AG08396 (cell line): ENCODE measurements at places on chromosomes 1 and 21.

- no peak for DNase-seq
These were observed 17.4 kb downstream of the KCNA10 start for GRCh38 chr1:110501488-110502132.

- no peak for DNase-seq
These were observed 319.8 kb upstream of the C1orf174 start for GRCh38 chr1:4219826-4220225.

- DNase-seq, result peak; percentile 5
These were observed 556.5 kb downstream of the PTBP2 start for GRCh38 chr1:97277891-97278654.

DNA sequence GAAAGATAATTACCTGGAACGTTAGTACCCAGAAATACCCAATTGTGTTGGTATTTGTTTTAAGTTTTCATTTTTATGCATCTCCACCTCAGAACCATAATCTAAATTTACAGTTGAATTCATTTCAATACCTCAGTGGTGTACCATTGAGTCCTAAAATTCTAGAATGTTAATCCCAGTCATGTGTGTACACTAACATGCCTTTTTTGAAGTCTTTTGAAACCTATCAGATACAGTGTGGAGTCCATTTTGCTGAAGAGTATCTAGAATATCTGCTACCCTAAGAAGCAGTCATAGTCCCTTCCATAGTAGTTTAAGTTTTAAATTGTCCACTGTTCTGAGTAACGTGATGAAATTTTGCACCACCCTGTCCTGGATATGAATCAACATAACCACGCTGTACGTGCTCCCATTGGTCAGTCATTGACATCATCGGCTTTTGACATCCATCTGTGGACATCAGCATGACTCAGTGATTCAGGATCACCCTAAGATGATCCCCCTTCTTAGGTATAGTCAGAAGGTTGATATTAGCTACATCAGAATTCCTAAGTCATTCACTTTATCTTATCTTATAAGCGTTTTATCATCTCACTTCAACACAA is 7.5 kb upstream of the ASH1L start:
- no peak for DNase-seq

- DNase-seq, result no peak
These were observed 85.9 kb upstream of the IVNS1ABP start for GRCh38 chr1:185402930-185403329.

DNA sequence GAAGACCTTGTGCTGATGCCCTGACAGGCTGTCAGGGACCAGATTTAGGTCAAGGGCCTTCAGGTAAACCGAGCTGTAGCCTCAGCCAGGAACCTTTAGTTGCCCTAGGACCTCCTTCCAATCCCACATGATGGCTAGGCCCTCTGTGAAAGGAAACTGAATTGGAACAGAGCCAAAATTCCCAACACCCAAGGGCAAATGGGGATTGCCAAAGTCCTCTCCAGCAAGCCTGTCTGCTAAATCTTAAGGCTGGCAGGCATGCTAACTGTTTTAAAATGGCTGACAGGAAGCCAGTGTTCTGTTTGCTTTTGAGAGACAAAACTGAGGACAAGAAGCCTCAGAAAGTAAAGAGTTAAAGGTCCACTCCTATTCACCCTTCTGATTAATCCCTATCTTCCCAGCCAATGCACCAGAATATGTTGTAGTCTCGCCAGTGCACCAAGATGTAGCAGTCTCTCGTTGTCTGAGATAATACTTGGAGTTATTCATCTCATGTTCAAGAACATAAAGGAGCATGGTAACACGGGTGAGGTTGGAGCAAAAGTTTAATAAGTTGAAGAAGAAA is 35.1 kb downstream of the MSTO1 start:
- no peak for DNase-seq

DNA sequence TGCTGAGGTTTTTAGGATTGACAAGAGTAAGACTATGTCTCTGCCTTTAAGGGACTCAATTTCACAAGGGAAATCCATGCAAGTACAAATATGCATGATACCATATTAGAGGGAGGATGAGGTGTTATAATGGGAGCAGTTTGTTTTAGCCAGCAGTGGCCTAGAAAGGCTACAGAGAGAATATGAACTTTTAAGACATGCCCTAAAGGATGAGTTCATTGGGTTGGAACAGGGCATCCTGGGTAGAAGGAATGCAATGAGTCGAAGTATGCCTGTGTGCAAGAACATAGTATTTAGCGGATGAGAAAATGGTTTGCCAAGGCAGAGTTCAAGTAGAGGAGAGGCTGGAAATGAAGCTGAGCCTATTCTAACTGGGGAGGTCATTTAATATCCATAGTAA is 32.6 kb upstream of the LEPR start:
- DNase-seq, result no peak

- peak; percentile 67 for DNase-seq
These were observed 144.4 kb downstream of the PTBP2 start for GRCh38 chr1:96865731-96866685.

GRCh38 chr21:43298546-43299440 is 128.1 kb downstream of the SIK1 start:
- no peak for DNase-seq

DNA sequence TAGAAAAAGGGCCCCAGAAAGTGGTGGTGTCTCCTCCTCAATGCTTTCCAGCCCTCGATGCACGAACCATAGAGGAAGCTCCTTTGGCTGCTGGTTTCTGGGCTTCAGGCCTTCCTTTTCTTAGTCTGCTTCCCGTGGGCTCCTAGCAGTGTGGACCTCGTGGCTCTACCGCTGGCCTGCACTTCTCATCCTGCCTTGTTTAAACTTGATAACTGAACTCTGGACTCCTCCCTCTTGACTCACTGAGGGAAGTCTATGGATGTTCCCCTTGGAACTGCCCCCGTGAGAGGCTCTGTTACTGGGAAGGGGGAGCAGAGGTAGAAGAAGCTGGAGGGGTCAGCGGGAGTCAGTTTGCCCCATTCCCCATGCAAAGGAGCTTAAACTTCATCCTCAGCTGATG is 75.3 kb upstream of the WDR26 start:
- DNase-seq, result peak; percentile 41

DNA sequence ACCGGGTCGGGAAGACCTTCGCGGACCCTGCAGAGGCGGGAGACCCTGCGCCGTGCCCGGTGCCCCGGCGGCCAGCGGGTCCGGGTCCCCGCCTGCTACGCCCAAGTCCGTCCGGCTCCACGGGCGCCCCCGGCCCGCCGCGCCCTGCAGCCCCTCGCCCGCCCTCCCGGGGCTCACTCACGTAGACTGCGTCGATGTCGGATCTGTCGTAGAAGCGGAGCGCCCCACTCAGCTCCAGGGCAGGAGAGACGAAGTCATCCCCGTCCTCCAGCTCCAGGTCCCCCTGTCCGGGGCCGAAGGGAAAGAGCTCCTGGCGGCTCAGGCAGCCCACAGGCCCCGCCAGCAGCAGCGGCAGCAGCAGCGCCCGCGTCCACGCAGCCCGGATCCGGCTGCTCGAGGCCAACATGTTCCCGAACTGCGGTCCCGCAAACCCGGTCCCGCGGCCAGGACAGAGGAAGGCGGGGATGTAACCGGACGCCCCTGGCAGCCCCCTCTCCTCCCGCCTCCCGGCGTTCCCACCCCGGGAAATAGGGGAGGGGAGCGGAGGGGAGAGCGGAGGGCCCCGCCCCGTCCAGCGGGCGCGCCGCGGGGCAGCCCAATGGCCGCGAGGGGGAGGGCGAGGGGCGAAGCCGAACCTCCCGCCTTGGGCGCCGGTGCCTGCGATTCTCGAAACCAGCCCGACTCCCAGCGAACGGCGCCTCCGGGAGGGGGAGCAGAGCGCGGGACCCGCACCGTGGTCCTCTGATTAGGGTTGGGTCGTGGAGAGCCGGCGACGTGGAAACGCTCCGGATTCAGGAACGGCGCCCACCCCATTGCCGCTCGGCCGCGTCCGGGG is at the start of gene NID1:
NID1 (minus strand) TSS at position 417 of the 835 bp plus-strand sequence; CDS start at position 406, 11 bp downstream.
- DNase-seq, result peak; percentile 93

DNA sequence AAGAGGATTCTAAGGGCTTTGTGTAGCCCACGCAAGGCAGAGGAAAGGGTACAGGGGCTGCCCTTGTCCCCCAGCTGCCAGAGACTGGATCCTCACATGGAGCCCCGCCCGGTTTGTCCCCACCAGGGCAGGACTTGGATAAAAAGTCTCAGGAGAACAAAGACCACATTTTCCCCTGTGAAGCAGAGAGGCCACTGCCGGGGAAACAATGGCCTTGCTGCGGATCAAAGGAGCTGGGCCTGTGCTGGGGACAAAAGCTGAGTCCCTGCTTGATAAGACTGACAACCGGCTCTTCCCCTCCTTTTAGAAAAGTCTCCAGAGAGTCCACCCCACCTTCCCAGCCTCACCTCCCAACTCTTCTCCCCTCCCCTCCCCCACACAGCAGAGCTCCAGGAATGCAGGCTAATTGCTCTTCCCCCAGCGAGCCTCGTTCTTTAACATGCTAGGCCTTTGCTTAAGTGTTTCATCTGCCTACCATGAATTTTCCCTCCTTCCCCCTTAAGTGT is 142.4 kb downstream of the PLPP3 start:
- DNase-seq, result no peak

GRCh38 chr1:26145041-26145959 is 13.6 kb upstream of the FAM110D start:
- peak; percentile 72 for DNase-seq

DNA sequence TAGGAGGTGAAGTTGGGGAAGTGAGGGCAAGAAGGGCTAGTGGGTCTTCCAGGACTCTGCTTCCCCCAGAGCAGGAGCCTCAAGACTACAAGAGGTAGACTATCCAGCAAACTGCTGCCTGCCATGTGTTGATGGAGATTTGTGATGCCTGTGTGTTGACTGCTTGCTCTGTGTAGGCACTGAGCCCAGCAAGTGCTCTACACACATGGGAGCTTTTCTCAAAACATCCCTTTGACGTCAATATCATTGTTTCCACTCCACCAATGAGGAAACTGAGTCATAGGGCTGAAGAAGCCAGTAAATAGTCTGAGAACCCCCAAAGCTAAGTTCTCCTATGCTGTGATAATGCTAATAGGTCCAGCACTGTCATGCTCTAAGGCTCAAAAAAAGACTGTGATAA is 207.2 kb upstream of the NFIA start:
- DNase-seq, result no peak

GRCh38 chr1:117017648-117018047 is 16.1 kb downstream of the CD101 start:
- DNase-seq, result no peak

GRCh38 chr21:35677298-35677841 is 383.0 kb downstream of the SETD4 start:
- no peak for DNase-seq

GRCh38 chr21:39518847-39519210 is 67.1 kb downstream of the SH3BGR start:
- no peak for DNase-seq

DNA sequence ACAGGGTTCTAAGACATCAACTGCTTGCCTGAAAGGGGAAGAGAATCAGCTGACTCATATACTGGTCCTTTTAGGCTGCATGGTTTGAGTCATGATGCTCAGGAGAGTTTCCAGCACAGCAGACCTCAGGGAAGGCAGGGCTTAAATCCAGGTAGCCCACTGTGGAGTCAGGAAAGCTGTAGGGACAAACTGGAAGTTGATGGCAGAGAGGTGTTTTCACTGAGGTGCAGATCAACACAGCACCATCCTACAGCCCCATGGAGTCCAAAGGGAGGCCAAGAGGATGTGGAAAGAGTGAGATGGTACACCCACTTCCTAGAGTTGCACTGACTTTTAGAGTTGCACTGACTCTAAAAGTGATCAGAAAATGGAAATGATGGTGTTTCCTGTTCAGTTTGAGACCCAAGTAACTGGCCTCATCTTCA is 252.4 kb upstream of the DUSP10 start:
- DNase-seq, result peak; percentile 25

DNA sequence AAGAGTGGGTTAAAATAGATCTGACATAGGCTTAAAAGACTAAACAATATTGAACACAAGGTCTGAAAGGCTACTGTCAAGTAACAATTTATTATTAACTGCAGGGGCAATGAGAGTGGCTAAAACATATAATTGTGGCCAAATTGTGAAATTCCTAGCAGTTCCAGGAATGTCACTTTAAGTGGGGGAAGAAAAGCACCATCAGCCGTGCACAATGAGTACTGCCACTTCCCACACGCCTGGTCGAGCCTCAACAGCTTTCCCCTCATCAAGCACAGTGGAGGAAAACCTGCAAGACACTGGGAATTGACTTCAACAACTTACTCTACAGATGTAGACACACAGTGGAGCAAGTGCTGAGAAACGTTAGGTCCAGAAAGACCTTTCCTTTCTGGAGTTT is 16.4 kb downstream of the TFB2M start:
- no peak for DNase-seq

- DNase-seq, result no peak
These were observed 295.6 kb upstream of the RRP15 start for GRCh38 chr1:217989510-217989909.

DNA sequence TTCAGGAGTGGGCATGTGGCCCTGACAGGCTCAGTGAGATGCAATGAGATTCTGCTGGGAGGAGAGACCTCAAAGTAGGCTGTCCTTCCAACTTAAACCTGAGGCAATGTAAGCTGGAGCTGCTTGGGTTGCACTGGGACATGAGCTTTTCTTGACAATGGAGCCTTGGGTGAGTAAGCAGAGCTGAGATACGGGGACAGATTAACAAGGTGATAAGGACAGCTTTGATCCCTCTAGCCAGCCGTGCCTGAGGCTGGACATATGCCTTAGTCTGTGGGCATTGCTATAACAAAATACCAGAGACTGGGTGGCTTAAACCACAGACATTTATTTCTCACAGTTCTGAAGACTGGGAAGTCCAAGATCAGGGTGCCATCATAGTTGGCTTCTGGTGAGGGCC is 18.3 kb upstream of the NGF start:
- no peak for DNase-seq

- no peak for DNase-seq
These were observed 3.3 kb downstream of the RIMS3 start for GRCh38 chr1:40662151-40662550.

DNA sequence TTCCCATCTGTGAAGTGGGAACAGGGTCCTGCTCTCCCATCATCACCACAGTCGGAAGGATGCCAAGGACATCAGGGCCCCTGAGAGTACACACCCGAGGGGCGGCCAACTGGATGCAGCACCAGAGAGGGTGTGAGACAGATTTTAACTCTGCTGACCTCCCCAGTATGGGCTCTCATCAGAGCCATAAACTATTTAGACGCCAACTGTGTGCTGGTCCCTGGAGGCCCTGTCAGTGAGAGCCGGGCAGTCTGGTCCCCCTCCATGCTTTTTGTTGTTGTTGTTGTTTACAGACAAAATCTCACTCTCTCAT is 1.7 kb downstream of the FGR start:
- no peak for DNase-seq

- DNase-seq, result peak; percentile 76
These were observed 774 bp upstream of the DYRK1A start for GRCh38 chr21:37365517-37366481.

- no peak for DNase-seq
These were observed 10.8 kb downstream of the GLIS1 start for GRCh38 chr1:53728196-53728595.
